ENCODE measurements at places on chromosomes 12 and 14.

GRCh38 chr14:79580906-79581305 lies 630.4 kb downstream of the DIO2 start:
- DNase-seq = no peak

DNA sequence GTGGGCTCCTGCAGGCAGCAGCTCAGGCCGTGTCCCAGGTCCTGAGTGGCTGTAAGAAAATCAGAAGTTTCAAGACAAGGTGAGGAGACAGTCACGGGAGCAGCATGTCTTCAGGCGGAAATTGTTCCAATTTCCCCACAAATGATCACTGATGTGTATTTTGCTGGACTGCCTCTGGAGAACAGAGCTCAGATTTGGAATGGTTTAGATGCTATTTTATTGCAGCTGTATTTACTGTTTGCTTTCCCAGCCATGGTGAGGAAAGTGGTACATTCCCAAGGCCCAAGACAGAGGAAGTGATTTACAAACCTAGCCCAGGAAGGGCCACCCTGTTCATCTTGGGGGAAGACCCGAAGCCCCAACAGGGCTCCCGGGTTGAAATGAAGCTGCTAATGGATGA lies 195.6 kb downstream of the CHST11 start:
- no peak for DNase-seq

- no peak for DNase-seq
These were observed 70.5 kb upstream of the ATP2B1 start for GRCh38 chr12:89779090-89779489.

DNA sequence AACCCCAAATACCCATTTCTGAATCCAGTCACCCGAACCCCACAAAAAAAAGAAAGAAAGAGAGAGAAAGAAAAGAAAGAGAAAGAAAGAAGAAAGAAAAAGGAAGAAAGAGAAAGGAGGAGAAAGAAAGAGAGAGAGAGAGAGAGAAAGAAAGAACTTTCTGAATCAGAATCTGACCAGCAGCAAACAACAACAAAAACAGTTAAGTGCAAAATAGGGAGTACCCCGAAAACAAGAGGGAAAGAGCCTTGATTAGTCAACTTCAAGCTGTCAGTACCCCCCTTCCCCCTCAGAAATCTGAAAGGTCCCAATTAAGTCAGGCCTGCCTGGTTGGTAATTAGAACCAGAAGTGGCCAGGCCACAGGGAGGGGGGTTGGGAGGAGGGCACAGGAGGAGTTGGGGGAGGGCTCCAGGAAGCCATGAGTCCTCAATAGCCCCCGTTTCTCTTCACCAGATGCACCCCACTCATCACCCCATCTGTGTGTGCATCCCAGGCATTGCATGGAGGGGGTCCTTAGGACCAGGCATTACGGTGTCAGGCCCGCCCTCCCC lies 9.8 kb downstream of the RARG start:
- DNase-seq = no peak

DNA sequence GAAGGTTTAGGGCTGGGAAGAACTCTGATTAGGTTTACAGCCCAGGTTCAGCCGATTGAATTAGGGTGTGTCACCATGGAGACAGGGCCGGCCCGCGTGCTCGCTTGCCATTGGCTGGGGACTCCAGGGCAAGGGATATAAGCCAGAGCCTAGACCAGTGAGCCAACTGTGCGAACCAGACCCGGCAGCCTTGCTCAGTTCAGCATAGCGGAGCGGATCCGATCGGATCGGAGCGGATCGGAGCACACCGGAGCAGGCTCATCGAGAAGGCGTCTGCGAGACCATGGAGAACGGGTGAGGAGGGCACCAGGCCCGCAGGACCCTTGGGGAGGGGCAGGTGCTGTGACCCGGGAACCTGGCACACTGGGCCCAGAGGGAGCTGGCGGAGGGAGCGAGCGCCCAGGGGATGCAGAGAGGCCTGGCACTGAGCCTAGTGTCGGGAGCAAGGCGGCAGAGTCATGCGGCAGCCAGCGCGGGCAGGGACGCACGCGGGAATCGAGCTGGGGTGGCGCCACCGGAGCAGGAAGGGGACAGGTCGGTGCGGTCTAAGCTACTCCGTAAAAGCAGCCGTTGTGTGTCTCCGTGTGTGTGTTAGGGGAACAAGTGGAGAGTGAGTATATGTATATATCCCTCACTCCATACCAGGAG lies at the start of gene PNP:
TSS of gene PNP (plus strand) at position 165 of the 648 bp plus-strand sequence. CDS start at position 284, 119 bp downstream.
- DNase-seq = peak; percentile 87

DNA sequence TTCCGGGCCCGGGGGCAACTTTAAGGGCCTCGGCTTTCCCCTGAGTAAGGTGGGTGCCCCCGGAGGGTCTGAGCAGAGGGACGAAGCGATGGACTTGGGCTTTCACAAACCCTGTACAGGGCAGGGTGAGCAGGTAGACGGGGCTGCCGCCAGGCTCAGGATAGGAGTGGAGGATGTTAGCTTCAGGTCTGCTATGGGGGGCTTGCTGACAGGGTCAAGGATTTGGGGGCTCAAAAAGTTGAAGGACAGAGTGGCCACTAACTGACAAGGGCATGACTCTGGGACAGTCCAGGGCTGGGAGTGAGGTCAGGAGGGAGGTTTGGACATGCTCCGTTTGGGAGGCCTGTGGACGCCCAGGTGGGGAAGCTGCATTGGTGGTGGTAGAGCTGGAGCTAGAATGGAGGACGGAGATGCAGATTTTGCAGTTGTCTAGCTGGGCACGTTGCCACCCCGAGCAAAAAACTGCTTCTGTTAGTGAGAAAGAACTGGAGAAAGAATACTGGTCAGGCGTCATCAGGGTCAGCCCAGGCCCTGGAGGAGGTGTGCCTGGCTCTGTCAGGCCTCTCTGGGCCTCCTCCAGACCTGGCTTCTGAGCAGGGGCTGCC lies 113.3 kb downstream of the ADGRD1 start:
- no peak for DNase-seq

GRCh38 chr12:132161036-132161781 lies 17.0 kb downstream of the NOC4L start:
- no peak for DNase-seq

GRCh38 chr14:75747899-75748298 lies 86.9 kb downstream of the TTLL5 start:
- DNase-seq = no peak

- DNase-seq = no peak
These were observed 326.7 kb downstream of the ATP23 start for GRCh38 chr12:58268069-58268468.

DNA sequence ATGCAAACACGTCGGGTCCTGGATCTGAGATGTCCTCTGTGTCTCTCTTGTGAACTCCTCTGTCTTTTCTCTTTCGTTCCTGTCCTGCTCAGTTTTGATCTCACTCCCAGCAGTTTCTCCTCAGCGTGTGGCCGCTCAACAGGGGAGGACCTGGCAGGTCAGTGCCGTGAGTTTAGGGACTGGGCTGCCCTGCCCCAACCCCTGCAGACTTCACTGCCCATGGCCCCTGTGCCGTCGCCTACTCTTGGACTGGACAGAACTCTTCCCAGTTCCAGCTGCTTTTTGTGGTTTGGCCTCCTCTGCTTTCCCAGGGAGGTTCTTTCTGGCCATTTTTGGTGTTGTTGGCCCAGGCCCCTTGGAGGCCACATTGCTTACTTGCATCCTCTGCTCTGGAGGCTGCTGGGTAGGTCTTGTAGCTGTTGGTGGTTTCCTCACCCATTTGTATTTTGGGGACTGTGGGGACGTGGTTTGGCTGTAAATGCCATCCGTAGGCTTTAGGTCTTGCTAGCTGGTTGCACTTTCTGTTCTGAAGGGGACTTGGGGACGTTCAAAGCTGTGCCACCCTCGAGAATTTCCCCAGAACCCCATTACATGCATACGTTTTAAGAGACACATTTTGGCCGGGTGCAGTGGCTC lies 20.0 kb upstream of the DNAH10 start:
- no peak for DNase-seq

GRCh38 chr12:94122591-94122990 lies 25.8 kb upstream of the PLXNC1 start:
- DNase-seq = no peak

GRCh38 chr12:14264778-14265177 lies 100.7 kb upstream of the ATF7IP start:
- no peak for DNase-seq

DNA sequence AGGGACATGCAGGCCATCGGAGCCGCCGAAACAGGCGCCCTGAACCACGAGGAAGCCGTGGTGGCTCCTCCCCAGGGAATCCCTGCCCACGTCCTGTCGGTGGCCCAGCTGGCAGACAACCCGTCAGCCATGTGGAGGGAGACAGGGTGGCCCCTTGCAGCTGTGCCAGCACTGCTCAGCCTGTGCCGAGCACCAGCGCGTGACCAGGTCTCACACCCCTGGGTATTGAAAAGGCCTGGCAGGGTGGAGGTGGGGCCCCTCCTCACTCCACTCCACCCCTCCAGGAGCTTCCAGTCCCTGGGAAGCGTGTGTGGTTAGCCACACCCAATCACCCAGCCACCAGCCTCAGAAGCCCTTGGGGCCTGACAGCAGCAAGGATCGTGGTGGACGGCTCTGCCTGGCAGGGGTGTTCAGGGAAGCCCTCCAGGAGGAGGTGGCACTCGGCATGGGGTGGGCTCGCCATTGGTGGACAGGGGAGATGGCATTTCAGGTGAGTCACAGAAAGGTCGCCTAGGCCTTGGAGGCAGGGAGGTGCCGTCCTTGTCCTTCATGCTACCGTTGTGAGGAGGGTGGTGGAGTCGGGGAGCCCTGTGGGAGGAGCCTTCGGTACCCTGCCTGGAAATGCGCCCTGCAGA lies 12.3 kb upstream of the DLK1 start:
- DNase-seq = peak; percentile 9

- no peak for DNase-seq
These were observed 52.0 kb downstream of the RNF34 start for GRCh38 chr12:121451961-121452339.

DNA sequence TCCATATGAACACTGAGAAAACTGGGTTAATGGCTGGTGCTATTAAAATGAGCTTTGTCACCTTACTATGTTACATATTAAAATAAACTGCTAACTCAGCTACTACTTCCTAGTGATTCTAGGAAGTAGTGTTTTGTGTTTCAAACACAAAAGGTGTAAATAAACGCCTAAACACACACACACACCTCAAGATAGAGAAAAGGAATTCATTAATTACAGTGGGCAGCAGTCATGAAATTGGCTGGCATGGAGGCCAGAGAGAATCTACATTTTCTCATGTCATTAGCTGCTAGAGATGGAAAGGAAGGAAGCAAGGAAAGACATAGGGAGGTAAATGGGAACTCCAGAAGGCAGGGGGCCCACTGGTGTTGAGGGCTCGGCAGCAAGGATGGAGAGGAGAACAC lies 787 bp upstream of the PRMT5 start:
- DNase-seq = no peak

GRCh38 chr12:1855241-1855640 lies 34.9 kb downstream of the LRTM2 start:
- no peak for DNase-seq

GRCh38 chr14:66600416-66600815 lies 92.5 kb downstream of the GPHN start:
- DNase-seq = no peak

DNA sequence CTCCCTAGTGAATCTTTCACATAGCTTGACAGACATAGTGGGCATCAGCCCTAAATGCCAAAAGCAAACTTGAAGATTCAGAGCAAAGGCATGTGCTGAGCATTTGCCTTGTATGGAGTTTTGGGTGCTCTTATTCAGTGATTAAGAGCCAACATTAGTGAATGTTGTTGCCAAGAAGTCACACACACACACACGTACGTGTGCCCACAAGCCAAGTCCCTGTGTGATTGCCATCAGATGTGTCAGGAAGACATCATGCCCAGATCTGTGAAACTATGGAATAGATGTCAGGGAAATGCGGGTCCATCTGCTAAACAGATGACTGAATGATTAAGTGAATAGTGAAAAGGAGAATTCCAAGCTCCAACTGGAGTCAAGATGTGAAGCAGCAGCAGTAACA lies 149.0 kb downstream of the AKAP6 start:
- DNase-seq = no peak

GRCh38 chr12:48966177-48966895 lies 5.2 kb downstream of the WNT10B start:
- DNase-seq = no peak

- DNase-seq = no peak
These were observed 875.7 kb upstream of the USP15 start for GRCh38 chr12:61384511-61384910.

GRCh38 chr12:48977290-48978281 lies 536 bp upstream of the WNT1 start:
- no peak for DNase-seq

GRCh38 chr12:84694116-84694515 lies 218.5 kb downstream of the SLC6A15 start:
- no peak for DNase-seq

- DNase-seq = no peak
These were observed 34.8 kb upstream of the MAPKAPK5 start for GRCh38 chr12:111807232-111807631.

GRCh38 chr14:24339284-24340151 lies at the start of gene RIPK3:
Gene RIPK3, minus strand, starts transcription at chr14:24339991. Its CDS starts 165 bp downstream, at chr14:24339826.
- DNase-seq = peak; percentile 68

GRCh38 chr12:47774663-47775062 lies 1.6 kb downstream of the SLC48A1 start:
- DNase-seq = no peak

DNA sequence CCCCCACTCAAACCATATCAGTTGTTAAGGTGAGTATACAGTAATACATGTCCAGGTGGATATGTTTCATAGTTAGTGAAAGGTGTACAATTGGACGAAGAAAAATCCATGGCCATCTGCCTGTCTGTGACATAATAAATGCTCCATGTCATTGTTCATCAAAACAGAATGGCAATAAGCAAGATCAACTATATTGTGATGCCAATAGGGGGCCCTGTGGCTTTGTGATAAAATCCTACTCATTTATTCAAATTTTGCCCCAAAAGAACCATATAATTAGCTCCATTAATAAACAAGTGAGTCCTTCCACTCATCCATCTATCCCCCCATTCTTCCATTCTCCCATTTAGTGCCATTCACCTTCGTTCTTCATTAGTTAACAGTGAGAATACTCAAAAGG lies 102.0 kb downstream of the MGST1 start:
- peak; percentile 88 for DNase-seq

GRCh38 chr14:52918486-52918885 lies 32.4 kb downstream of the FERMT2 start:
- DNase-seq = no peak

DNA sequence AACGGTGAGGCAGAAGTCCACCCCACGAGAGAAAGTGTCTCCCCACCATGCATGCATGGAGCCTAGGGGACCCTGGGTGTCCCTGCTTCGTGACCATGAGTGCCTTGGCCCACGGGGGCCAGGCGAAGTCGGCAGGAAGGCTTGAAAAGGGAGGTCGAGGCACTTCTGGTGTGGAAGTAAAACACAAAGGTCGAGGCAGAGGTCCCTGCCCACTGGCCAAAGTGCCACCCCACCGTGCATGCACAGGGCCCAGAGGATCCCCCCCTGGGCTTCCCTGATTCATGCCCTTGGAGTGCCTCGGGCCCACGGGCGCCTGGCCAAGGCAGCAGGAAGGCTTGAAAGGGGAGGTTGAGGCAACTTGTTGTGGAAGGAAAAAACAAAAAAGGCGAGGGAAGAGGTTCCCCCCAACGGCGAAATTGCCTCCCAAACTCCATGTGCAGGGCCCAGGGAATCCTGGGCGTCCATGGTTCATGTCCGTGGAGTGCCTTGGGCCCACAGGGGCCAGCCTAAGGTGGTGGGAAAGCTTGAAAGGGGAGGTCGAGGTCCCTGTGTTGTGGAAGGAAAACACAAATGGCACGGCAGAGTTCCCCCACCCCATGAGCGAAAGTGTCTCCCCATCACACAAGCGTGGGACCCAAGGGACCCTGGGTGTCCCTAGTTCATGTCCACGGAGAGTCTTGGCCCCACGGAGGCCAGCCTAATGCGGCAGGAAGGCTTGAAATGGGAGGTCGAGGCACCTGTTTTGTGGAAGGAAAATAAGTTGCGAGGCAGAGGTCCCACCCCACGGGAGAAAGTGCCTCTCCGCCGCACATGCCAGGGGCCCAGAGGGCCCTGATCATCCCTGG lies 372.1 kb downstream of the ALG10 start:
- no peak for DNase-seq

- DNase-seq = no peak
These were observed 127.6 kb downstream of the FSCB start for GRCh38 chr14:44379292-44379977.

All from NCI-H510A treated with DMSO at 0.1 percent for 48 hours (cell line).